ENCODE measurements at places on chromosomes 1 and 21.

GRCh38 chr1:27006683-27007082, 6.0 kb downstream of the TENT5B start:
- no peak for DNase-seq

DNA sequence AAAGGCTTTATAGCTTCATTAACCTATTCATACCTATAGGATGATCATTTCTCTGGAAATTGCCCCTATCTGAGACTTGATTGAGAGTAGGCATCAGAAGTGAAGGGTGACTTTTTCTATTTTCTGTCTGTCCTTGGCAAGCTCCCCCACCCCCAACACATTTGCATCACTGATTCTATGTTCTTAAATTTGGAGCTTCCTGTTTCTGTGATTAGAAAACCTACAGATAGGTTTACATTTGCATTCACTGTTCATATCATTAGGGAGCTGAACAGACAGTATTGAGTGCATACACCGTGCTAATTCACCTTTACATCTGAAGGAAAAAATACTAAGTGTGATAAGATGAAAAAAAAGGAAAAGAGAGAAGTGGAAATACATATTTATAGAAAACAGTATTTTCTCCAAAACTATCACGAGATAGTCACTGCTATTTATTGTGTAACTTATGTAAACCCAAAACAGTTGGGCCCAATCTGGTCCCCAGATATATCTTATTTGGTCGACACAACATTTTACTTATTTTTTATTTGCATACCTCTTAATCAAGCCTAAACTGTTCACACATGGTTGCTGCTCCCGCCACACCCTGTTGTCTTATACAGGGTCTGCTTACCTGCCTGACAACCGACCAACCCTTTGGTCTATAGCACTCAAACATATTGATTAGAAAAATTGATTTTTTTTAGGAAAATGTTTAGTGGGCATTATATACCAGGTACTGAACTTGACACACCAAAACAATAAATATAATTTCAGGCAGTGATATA, 218.8 kb downstream of the NTNG1 start:
- no peak for DNase-seq

- no peak for DNase-seq
Measured at GRCh38 chr1:154962156-154962749, 671 bp upstream of the PYGO2 start.

GRCh38 chr1:217953922-217954321, 322.8 kb downstream of the SPATA17 start:
- no peak for DNase-seq

GRCh38 chr21:35236090-35236489, 187.0 kb upstream of the RUNX1 start:
- no peak for DNase-seq

DNA sequence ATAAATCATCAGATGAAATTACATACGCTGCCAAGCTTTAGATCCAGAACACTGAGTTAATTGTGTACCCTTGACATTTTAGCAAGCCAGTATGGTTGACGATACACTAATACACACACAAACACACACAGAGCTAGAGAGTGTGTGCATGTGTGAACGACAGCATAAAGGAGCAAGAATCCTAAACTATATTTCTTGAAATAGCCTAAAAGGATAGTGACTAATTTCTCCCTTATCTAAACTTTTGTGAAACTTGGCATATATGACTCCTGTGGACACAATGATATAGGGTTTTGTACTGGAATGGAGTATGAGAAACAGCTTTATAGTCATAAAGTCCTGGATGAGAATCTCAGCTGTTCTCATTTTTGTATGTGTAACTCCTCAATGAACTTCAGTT, 65.1 kb upstream of the DMRTA2 start:
- no peak for DNase-seq
